ENCODE measurements at places on chromosomes 16 and 17.

DNA sequence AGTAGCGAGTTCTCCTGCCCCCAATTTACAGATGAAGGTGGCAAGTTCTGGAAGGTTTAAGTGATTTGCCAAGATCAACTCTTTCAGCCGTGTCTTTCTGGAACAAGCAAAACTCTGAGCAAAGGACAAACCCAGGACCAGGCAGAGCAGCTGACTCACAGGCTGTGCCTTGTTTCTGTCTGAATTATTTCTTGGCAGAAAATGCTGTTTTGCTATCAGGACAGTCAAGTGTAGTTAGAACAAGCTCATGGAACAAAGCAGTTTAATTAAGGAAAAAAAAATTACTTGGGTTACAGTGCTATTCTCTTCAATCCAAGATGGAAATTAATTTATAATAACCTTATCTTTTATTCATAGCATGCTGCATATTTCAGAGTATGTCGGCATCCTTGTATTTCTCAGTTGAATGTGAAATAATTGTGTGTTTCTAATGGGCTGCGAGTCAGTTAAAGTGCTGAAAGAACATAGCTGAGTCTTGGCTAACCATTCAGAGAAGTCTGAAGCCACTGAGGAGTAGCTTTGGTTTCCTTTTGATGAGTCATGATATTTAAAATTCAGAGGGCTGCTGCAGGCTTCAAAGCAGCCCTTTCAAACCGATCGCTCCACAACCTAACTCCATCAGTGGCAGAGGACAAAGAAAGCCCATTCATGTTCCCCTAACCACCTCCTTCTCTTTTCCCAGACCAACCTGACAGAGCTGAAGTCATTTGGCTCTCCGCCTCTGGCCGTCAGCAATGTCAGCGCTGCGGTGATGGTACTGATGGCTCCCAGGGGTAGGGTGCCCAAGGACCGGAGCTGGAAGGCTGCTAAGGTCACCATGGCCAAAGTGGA lies 143.7 kb downstream of the ZNF18 start:
- no peak for DNase-seq

DNA sequence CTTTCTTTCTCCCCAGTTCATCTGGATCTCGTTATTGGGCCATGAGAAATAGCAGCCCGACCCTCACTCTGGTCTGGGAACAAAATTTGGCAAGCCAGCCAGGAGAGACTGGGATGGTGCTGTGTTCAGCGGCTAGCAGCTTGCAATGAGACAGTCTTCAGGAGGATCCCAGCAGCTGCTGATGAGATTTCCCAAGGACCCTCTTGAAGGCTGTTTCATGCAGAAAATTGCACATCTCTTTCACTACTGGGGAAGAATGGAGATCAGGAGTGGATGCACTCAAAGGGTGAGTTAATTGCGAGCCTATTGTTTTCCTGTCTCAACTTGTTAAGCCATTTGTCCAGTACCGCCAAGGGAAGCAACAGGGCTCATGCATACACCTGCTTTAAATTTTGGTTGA lies 5.5 kb upstream of the COIL start:
- no peak for DNase-seq

DNA sequence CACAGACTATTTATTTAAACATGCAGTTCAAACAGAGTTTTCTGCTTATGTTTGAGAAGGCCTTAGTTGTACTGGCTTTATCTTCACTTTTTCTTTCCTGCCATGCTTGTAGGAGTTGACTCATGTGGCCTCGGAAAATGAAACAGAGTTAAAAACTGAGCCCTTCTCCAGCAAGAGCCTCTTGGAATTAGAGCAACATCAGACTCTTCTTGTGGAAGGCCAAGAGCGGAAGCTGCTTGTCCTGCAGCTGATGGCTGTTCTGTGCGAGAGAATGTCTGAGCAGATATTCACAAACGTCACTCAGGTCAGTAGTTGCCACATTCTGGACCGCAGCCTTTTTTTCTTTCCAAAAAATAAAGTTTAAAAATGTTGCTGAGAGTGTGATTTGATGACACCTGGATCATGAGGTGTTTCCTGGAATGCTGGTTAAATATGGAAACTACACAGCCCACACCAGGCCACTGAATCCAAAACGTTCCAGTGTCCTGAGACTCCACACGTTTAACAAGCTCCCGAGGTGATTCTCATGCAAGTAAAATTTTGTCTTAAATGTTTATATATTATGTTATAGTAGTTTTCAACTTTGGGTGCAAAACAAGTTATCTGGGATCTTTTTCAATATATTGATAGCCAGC lies 65.9 kb downstream of the TANGO6 start:
- no peak for DNase-seq

DNA sequence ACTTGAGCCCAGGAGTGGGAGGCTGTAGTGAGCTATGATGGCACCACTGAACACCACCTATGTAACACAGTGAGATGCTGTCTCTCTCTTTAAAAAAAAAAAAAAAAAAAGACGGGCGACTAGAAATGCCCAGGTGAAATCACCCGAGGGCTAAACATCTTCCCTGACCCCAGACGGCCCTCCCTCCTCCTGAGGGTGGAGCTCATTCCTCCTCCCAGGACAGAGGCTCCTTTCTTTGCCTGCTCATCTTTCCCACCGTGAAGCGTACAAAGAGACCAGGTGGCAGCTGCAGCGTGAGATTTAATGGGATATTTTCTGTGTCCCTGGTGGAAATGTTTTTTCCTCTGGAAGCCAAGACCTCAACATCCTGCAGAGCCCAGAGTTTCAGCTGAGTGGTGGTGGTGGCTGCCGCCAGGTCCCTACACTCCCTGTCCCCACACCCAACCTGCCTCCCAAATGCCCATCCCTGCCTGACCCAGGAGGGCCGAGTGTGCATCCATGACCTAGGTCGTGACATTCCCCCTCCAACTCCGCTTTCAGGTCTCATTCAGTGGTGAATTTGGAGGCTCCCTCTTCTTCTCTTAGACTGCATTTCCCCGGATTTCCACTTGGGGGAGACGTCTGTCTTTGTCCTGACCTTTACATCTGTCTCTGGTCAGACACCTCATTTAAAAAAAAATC lies 14.4 kb upstream of the GPRC5B start:
- no peak for DNase-seq

DNA sequence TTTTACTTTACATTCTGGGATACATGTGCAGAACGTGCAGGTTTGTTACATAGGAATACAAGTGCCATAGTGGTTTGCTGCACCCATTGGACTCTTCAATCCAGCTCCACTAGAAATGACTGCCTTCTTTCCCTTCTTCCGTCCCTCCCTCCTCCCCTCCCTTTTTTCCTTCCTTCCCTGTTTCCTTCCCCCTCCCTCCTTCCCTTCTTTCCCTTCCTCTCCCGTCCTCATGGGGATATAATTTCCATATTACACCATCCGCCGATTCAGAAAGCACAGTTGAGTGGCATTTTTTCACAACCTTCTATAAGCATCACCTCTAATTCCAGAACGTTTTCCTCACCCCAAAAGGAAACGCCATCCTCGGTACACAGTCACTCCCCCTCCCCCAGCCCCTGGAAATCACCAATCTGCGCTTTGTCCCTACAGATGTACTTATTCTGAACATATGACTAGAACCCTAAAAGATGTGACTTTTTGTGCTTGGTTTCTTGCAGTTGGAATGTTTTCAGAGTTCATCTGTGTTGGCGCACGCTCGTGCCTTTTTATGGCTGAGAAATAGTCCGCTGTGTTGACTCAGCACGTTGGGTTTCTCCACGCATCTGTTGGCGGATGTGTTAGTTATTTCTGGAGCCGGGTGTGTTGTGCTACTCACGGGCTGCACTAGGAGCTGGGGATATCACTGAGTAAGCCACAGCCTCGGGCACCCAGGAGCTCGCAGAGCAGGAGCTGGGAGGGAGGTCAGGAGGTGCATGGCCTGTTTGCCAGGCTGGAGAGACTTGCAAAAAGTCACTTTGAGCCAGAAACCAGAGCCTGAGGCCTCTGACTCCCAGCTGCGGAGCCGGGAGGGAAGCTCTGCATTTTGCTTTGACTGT lies 336.4 kb downstream of the SEC14L1 start:
- DNase-seq, result no peak

- no peak for DNase-seq
Observed at GRCh38 chr17:42928714-42929496, 28.3 kb downstream of the G6PC1 start.

DNA sequence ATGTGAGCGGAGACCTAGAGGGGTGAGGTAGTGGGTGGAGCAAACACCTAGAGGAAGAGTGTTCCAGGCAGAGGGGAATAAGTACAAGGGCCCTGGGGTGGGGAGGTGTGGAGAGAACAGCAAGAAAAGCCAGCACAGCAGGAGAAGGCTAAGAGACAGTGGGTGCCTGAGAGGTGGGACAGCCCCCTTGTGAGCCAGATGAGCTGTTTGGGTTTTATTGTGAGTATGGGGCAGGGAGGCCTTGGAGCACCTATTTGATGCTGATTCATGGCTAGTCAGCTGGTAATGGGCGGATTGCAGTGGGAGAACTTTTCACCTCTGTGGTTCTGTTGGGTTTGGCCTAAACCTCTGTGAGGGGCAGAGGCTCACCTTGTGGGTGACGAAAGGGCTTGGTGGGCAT lies 68.4 kb downstream of the ABCC1 start:
- no peak for DNase-seq
